ENCODE measurements at places on chromosomes 7 and 10.

- DNase-seq: no peak
Observed at GRCh38 chr7:128352636-128353035, 8.9 kb downstream of the PRRT4 start.

DNA sequence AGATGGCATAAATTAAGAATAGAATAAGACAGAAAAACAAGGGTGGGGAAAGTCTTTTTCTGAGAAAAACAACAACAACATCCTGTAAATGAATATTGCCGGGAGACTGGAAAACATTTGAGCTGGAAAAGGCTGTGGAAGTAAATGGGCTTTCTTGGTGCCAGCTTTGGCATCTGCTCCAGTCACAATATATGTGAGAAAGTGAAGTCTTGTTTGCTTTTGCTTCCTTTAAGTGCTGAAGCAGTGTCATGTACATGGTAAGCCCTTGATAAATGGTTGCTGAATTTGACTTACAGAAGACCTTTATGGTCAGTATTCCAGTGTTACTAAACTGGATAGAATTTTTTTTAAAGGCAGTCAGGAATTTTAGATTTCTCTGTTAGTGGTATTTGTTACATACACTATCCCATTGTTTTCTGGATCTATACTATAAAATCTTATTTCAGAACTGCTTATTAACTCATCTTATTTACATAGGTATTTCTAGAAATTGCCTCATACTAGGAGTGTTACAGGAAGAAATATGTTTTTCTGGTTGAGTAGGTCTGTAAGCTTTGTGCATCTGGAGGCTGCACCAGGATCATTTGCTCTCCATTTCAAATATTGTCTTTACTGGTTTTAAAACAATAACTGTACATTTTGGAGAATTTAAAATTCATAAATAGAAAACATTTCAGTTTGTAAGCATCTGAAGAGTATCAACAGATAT is 201.7 kb upstream of the FOXP2 start:
- peak; percentile 47 for DNase-seq

DNA sequence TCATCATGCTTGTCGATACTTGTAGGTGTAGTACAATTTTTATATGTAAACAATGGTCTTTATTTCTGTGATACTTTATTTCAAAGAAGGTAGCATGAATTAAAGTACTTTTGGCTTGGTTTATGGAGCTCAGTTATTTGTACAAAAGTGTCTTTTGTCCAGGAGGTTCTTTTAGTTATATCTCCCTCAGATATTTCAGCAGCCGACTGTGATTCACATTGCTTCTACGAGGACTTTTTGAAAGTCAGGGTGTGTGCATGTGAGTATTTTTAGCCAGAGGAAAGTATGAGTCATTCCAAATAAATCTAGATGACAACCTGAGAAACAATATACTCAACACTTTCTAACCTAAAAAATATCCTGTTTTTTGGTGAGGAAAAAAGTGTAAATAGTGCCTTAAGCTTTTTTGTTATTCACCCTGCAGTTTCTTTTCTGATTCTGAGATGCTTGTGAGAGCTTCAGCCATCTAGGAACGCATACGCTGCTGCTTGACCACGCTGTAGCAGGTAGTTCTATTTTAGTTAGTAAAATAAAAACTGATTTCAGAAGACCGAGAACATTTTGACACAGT is 595 bp upstream of the SUN1 start:
- no peak for DNase-seq

DNA sequence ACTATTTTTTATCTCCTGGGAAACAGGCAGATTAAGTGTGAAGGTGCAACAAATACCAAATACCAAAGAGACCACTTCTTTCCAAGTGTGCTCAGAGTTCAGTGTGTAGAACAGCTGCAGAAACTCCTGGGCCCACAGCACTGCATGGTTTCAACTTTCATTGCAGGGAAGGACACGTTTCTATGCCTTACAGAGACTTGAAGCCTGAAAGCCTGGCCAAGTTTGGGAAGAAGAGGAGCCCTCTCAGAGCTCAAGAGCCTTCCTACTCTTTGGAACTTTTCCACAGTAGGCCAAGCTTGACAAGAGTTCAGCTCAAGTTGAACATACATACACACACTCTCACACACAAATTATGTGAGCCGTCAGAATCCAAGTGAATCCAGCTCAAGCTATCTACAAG is 2.5 kb downstream of the HOXA4 start:
- DNase-seq: no peak

DNA sequence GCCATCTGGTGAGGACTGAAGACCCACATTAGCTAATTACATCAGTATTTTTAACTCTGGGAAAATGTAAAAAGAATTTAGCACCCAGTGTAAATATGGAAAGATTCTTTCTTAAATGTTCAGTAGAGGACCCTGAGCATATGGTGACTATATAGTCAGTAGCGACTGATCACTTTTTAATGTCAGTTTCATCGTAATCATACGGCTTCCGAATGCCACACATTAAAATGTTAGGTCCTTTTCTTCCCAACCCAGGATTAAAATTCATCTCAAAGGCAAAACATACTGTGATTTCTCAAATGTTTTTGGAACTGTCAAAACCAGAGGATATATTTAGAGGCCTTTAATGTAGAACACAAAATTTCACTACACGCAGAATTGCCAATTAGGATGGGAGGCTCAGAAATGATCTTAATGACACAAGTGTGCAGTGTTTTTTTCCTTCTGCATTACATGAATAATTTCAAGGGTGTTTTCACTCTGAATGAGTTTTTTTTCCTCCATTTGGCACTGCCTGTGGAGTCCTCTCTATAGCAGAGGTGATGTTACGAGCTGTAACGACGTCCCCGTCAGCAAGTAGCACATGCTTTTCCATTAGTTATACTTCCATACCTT is 382.7 kb downstream of the PAXIP1 start:
- DNase-seq: no peak

DNA sequence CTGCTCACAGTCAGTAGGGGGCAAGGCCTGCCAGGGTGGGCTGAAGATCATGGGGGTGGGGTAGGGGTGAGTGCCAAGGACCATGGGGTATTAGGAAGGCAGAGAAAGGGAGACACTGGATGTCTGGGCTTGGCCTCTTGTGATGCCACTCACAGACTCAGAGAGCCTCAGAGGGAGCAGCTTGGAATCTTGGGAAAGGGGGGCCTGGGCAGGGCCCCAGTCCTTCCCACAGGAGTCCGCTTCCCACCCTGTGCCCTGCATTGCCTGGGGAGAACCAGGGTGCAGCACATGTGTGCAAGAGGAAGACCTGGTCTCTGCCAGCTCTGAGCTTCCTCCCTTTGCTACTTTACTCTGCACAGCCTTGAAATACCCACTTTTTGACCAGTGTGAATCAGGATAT is 4.3 kb downstream of the ADCY1 start:
- no peak for DNase-seq

DNA sequence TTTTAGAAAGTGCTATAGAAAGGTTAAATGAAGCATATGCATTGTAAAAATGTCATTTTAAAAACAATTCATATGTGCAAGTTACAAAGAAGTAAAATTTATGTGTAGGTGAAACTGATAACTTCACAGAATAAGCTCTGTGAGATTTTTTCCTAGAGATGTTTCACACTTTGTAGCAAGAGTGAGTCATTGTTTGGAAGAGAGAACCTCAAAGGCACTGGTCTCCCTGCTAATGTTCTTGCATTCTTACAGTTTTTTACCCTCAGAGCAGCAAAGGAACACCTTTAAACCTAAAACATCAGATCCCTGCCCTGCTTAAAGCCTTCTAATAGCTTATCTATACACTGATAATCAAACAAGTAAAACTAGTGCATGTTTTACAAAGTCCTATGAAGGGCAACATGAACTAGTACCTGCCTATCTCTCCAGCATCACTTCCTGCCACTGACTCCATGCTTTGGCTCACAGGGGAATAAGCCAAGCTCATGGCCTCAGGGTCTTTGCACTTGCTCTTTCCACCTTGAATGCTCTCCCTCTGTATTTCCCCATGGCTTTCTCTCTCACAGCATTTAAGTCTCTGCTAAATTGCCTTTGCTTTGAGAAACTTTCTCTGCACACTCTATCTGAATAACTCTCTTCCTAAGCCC is 997.0 kb downstream of the GATA3 start:
- no peak for DNase-seq

GRCh38 chr7:42878303-42878702 is 33.6 kb downstream of the C7orf25 start:
- DNase-seq: no peak

DNA sequence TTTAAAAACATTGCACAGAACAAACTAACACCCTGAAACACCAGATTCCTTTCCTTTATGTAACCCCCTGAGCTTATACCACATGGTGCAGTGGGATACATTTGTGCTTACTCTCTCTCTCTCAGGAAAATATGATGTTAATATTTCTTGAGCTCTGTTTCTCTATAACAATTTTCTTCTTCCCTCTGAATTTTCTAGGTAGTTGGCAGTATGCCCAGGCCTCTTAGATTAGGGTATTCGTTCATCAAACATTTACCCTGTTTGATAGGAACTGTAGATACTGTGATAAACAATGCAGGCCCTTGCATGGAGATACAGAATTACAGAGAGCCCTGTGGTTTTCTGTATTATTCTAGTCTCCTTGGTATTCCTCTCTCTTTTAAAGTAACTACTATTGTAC is 567.8 kb downstream of the IPMK start:
- no peak for DNase-seq

GRCh38 chr10:35442028-35442427 is 105.7 kb downstream of the CCNY start:
- DNase-seq: no peak

DNA sequence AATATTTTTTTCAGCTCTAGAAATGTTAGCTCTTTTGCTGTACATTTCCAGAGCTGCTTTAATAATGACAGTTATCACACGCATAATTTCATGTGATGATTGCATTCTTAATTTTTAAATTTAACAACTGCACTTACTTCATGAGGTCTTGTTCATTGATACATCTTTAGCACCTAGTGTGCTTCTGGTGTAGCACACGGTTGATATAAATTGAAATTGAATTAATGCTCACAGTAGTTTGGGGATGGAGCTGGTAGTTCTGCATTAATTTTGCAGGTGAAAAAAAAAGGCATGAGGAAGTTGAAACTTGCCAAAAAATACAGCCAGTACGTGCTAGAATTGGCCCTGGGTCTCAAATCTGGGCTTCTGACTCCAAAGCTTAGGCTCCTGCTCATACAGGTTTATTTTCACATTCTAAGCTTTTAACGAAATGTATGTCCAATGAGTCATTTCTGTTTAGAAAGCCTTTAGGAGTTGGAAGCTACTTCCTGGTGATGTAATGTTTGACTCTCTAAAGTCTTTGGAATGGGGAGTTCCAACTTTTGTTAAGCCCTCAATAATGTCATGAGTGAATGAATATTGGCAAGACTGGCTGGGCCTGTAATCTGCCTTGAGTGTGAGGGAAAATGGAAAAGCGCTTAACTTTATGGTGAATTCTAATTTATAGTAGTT is 62.5 kb downstream of the DAGLB start:
- DNase-seq: peak; percentile 41

DNA sequence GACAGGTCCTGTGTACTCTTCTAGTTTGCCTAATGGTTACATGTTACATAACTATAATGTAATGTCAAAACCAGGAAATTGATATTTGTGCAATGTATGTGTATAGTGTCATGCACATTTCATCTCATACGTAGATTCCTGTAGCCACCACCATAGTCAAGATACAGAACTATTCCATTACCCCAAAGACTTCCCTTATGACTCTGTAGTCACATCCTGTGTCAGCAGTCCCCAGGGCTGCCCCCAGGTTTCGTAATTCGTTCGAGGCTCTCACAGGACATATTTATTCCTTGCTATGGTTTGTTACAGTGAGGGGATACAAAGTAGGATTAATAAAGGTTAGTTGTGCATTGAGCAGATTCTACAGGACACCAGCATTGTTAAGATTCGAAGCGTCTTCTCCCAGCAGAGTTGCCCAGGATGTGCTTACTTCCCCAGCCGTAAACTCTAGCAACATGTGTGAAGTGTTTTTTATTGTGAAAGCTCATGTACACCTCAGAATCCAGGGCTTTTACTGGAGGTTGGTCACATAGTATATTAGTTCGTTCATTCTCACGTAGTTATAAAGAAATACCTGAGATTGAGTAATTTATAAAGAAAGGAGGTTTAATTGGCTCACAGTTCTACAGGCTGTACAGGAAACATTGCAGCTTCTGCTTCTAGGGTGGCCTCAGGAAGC is 18.6 kb downstream of the RABGEF1 start:
- DNase-seq: no peak

DNA sequence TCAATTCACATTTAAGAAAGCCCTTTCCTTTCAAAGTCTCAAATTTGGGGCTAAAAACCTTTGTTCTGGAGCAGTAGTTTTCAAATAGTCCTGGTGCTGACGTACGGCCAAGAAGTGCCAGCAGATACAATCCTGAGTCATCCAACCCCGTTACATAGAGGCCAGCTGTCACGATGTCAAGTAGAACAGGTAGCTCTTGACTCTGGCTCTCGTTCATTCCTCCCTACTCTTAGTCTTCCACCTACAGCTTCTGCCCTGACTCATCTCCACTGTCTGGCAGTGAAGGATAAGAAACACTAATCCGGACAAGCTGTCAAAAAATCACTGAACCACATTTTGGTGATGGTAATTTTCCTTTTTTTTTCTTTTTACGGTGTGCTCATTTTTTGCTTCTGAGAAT is 132.4 kb upstream of the PTN start:
- peak; percentile 51 for DNase-seq

GRCh38 chr7:131390275-131390674 is 62.6 kb downstream of the MKLN1 start:
- DNase-seq: no peak

DNA sequence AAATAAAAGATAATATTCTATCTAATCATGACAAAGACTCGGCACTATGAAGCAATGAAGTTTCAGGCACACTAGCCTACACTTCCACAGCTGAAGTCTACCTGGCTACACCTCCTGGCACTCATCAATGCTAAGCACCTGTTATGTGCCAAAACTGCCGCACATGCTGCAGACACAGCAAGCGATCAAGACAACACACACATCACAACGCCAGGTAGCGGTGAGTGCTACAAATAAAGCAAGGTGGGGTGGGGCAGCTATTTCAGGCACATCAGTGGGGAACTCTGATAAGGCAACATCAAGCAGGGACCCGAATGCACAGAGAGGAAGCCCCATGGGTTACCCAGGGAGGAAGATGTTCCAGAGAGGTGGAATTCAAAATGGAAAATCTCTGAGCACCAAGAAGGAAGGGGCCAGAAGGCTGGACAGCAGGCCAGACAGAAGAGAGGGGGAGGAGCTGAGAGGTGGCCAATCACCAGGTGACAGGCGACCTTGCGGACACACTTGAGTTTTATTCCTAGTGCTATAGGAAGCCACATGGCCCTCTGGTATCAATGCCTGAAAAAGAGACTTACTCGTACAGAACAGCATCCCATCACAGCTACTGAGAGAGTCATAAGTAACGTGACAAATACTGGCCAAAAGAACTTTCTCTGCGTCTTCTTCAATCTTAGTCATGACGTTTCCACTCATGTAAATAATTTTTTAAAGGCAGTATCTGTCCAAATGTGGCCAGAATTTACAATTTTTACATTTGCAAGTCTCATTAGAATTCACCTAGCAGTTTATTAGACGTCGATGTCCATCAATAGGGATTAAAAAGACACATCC is 8.0 kb downstream of the PSAP start:
- no peak for DNase-seq

Data from NCI-H446 (cell line).